Activated CD4-positive, CD25-positive, alpha-beta regulatory T cell treated with anti-CD3 and anti-CD28 coated beads, Interleukin-2, amount 50 U/mL, for 72 hours (primary cell): ENCODE measurements at places on chromosomes 11 and 22.

- DNase-seq, result no peak
Measured at GRCh38 chr22:46377525-46378425, 42.3 kb downstream of the TRMU start.

- DNase-seq, result no peak
Measured at GRCh38 chr11:4076774-4077173, 17.8 kb upstream of the RRM1 start.

- no peak for DNase-seq
Measured at GRCh38 chr11:12430954-12431595, 53.7 kb downstream of the PARVA start.

- no peak for DNase-seq
Measured at GRCh38 chr11:92811341-92811740, 158.1 kb upstream of the MTNR1B start.

DNA sequence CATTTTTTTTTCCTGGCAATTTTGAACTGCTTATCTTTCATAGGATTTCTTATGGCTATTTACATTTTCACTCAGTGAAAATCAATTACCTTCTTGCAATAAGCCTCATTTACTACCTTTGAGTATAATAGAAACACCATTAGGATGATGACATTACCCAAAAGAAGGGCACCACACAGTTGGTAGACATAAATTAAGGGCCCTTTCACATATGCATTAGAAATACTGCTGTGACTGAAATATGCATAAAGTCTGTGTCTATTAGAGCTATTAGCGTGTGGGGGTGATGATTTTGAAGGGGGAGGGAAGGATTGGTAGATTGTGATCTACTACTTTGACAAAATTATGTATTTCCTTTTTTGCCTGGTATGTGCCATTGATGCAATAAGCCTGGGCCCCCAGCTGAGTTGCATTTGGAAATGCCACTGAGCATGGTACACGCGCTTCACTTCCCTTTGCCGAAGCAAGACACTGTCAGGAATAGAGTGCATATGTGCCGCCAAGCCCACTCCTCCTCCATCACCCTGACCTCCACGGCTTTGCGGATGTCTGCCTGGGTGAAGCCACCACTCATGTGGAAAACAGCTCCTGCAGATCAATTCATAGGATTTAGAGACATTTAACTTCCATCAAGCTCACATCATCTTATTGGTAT, 339.3 kb downstream of the DCDC1 start:
- DNase-seq, result no peak

GRCh38 chr22:38262051-38262795, 10.6 kb downstream of the TMEM184B start:
- DNase-seq, result peak; percentile 50

GRCh38 chr11:8011371-8011770, 24.2 kb downstream of the EIF3F start:
- no peak for DNase-seq

DNA sequence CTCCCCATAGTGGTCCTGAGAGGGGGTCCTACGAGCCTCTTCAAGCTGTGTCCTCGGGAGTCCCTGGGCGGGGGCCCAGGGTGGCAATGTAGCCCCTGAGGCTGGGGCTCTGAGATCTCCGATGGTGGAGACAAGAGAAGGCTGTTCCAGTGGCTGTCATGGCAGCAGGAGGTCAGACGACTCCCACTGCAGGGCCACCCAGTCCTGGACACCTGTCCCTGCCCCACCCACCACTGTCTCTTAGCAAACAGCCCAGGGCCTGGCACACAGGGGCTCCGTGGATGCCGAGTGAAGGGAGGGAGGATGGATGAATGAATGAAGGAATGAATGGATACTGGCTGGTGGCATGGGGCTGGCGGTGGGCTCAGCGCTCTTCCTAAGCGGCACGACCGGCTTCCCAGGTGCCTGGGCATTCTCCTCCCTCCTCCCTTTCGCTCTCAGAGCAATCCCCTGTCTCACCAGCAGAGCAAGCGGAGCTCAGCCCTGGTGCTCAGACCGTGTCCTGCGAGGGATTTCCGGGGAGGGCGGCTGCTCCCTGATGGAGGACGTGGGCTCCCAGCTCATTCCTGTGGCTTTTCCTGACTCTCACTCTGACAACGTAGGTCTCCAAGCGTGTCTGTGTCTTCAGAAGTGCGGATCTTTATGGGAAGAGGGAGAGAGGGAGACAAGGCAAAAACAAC, 1272.6 kb downstream of the BRD1 start:
- no peak for DNase-seq

DNA sequence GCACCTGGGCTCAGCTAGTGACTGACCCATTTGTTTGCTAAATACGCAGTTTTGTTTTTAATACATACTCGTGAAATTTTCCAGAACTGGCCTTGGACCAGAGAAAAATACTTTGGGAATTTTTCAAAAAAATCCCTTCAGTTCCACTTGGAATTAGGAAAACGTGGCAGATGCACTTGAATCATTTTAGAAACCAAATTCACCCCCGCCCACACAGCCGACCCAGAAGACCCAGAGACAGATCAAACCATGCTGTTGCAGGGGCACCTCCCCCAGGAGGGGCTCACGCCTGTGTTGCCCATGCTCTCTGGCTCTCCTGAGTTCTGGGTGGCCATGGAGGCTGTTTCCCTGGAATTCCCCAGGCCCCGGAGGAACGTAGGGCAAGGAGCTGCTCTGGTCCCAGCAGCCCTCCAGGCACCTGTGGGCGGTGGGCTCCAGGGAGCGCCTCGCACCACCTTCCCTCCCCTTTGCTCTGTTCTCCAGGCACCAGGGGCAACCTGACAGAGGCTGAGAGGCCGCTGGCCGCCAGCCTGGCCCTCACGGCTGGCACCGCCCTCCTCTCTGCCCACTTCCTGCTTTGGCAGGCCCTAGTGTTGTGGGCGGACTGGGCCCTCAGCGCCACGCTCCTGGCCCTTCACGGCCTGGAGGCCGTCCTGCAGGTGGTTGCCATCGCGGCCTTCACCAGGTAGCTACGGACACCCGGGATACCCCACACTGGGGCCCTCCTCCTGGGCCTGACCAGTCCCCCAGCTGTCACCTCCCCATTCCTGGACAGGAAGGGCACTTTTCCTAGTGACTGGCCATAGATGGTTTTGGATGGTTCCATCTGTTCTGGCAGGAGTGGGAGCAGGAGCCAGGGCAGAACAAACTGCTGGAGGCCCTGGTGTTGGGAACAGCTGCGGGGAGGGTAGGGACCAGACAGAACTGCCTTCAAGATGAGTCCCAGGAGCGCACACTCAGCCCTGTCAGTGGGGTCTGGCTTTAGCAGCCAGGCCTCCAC, 3.3 kb upstream of the EPS8L2 start:
- no peak for DNase-seq

GRCh38 chr22:44538051-44538450, 40.0 kb upstream of the RTL6 start:
- DNase-seq, result no peak

GRCh38 chr11:64244107-64244506, 2.6 kb downstream of the PPP1R14B start:
- no peak for DNase-seq

GRCh38 chr11:9264316-9265210, 587 bp downstream of the DENND5A start:
- peak; percentile 54 for DNase-seq

- DNase-seq, result no peak
Measured at GRCh38 chr11:113623114-113623513, 83.0 kb downstream of the TMPRSS5 start.

GRCh38 chr22:37455896-37456295, 28.6 kb upstream of the ELFN2 start:
- no peak for DNase-seq

GRCh38 chr11:83285151-83285770, 906 bp downstream of the CCDC90B start:
- no peak for DNase-seq

- no peak for DNase-seq
Measured at GRCh38 chr11:36588099-36588498, 6.2 kb upstream of the IFTAP start.

DNA sequence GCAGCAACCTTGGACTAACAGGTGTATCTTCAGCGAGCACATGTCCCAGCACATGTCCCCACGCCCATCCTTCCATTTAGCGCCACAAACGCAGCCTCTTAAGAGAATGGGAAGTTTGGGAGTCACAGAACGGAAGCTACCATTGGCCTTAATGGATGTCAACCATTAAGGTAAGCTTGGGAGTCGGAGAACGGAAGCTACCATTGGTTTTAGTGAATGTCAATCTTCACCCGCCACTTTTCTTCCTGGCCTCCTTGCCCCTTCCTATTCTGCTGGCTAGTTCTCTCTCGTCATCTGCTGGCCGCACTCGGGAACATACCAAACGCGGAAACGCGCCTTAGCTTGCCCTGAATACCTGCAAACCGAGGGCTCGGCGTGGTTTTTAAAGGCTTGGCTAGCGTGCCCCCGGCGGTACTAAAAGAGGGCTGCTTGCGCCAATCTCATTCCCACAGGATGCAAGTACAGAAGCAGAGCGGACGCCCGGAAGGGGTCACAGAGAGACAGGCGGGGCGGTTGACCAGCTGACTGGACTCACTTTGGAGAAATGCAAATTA, 24.3 kb downstream of the GLYATL1 start:
- DNase-seq, result no peak

DNA sequence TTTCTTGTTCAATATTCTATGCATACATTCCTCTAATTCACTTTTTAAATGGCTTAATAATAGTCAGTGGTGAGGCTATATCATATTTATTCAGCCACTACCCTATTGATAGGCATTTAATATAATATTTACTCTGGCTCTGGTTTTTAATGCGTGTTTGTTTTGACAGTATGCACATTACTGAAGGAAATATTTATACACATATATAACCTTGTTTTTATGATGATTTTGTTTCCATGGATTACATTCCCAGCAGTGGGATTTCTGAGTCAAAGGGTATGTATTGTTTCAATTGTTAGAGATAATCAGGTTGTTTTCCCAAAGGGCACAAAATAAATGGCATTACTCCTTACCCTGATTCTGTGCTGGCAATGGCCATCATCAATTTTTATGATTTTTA, 105.8 kb downstream of the UVRAG start:
- no peak for DNase-seq

- no peak for DNase-seq
Measured at GRCh38 chr11:10941871-10942270, 84.0 kb upstream of the ZBED5 start.

- peak; percentile 24 for DNase-seq
Measured at GRCh38 chr11:1297576-1298473, 11.6 kb downstream of the TOLLIP start.

GRCh38 chr11:100625041-100625440, 62.0 kb upstream of the ARHGAP42 start:
- no peak for DNase-seq

GRCh38 chr11:27241311-27242122, 121.5 kb downstream of the CCDC34 start:
- DNase-seq, result no peak

- no peak for DNase-seq
Measured at GRCh38 chr11:83140691-83141455, 16.1 kb upstream of the PCF11 start.

- DNase-seq, result no peak
Measured at GRCh38 chr11:124569697-124570096, at the start of gene OR8A1. Gene OR8A1, plus strand, starts transcription at chr11:124569997. Its CDS starts 123 bp downstream, at chr11:124570120.

DNA sequence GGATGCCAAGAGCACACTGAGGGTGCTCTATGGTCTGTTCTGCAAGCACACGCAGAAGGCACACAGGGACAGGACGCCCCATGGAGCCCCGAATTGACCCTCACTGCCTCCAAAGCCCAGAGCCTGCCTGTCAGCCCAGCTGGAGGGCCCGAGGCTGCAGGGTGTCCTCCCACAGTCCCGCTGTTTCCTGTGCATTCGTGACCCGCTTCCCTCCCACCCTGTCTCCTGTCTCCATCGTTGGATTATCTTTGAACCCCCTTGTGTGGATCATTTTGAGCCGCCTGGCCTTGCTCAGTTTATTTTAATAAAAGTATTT, 25.6 kb downstream of the PARVG start:
- DNase-seq, result no peak

- no peak for DNase-seq
Measured at GRCh38 chr11:24131698-24132097, 365.2 kb upstream of the LUZP2 start.

- DNase-seq, result no peak
Measured at GRCh38 chr22:40434106-40434505, 63.7 kb downstream of the SGSM3 start.

DNA sequence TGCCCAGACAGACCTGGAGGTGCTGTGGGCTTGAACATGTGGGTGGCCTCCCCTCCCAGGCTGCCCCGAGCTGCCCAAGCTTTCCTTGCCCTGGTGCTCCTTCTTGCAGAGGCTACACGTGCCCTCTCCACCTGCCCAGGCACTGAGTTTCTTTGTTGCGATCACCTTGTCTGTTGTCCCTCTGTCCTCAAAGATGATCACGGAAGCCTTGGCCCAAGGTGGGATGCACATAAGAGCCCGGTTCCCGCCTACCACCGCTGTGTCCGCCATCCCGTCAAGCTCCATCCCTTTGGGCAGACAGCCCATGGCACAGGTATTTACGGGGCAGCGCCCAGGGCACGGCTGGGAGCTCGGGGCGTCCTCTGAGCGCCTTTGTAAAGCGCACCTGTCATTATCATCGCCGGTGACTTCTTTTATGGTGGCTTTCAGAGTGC, 67.5 kb downstream of the MED15 start:
- no peak for DNase-seq

DNA sequence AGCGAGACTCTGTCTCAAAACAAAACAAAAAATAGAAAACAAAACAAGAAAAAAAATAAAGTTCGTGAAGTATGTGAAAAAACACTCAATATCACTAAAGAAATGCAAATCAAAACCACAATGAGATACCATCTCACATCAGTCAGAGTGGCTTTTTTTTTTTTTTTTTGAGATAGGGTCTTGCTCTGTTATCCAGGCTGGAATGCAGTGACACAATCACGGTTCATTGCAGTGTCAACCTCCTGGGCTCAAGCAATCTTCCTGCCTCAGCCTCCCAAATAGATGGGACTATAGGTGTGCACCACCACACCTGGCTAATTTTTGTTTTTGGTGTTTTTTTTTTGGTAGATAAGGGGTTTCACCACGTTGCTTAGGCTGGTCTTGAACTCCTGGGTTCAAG, 37.5 kb downstream of the ATG16L2 start:
- no peak for DNase-seq

DNA sequence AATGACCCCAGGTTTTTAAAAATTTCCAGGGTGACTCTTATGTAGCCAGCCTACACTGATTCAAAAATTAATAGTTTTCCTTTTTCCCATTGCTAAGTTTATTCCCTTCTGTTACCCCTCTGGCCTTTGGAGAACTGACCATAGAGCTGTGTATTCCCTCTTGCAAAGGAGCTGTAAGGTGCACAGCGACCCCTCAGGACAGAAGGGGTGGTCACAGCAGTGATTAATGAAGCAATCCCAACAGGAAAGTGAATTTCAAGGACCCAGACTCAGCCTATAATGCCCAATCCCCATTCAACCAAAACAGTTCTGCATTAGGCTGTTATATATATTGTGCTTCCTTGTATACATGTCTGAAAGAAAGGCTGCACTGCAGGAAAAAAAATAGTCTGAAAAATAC, 147.1 kb downstream of the WT1 start:
- no peak for DNase-seq

DNA sequence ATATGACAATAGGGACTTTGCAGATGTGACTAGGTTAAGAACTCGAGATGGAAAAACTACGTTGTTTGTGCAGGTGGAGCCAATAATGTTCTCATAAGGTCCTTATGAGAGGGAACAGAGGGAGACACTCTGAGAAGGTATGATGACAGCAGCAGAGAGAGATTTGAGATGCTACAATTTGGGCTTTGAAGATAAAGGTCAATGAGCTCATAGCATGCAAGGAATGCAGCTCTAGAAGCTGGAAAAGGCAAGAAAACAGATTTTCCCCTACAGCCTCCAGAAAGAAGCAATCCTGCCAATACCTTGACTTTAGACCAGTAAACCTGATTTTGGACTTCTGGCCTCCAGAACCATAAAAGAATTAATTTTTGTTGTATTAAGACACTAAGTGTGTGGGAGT, 21.1 kb downstream of the FAM76B start:
- no peak for DNase-seq
